D341Med (cell line): ENCODE measurements at places on chromosomes 5 and 9.

DNA sequence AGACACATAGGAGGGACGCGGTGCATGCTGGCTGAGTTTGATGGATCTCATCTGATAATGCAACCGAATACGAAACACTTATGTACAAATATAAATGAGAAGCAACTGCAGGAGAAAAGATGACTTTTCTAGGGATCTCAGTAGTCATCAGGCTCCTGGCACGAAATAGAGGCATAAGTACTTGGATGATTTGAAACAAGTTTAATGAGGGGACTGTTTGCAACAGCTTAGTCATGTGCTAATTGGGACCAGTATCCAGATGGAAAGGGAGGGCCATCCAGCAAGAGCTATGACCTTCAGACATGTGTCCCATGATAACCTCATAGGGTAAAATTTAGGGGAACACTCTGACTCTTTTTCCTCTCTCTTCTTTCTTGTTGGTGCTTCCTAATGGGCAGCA, 123.0 kb downstream of the EGFLAM start:
- DNase-seq, result no peak

DNA sequence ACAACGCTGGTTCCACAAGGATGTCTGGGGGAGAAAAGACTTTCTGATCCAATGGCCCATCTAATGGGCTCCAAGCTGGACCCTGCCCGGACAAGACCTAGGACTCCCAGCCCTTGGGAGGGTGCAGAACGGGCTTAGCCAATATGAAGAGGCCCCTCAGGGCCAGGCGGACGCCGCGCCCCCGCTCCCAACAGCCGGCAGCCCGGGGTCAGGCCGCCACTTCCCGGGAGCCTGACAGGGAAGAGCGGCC, 493 bp downstream of the P4HA2 start:
- no peak for DNase-seq

GRCh38 chr5:143771602-143772001, 40.4 kb upstream of the HMHB1 start:
- no peak for DNase-seq

- DNase-seq, result no peak
These were observed 31.5 kb downstream of the NIPAL4 start for GRCh38 chr5:157491471-157491995.

DNA sequence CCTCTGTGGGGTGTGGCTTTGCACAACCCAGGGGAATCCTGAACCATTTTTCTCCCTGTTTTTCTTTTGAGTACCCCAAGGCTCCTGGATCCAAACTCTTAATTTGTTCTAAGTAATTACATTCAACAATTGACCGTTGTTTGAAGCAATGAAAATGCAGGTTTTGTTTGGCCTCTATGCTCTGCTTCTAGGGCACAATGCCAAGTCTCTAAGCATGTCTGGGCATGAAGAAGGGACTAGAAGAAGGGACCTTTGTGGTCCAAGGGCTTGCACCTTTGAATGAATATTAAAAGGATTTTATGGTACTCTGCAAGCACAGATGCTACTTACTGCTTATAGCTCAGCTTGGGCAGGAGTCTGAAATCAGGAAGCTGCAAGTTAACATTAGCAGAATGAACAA, 6.6 kb upstream of the ENC1 start:
- DNase-seq, result no peak

- no peak for DNase-seq
These were observed 31.2 kb downstream of the FGF18 start for GRCh38 chr5:171450423-171451331.

DNA sequence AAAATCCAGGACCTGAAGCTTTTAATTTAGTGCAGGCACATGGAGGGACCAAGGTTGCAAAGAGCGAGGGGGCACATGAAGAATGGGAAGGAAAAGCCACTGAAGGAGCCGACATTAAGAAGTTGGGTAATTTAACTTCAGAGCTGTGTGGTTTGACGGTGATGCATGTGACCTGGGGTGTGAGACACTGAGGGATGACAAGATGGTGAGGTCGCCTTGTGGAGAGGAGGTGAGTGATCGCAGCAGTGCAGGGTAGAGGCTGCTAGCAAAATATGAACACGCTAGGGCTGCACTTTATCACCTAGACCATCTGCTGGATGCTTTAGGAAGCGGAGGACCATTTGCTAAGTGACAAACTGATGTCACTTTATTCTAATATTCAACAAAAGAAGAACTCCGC, 339.0 kb upstream of the KIF2A start:
- no peak for DNase-seq

- DNase-seq, result no peak
These were observed 775.4 kb downstream of the SEMA5A start for GRCh38 chr5:8770431-8770830.

- peak; percentile 50 for DNase-seq
These were observed 141.4 kb downstream of the CCDC192 start for GRCh38 chr5:127844581-127845021.

GRCh38 chr5:74766418-74766848, 484 bp downstream of the GFM2 start:
- peak; percentile 50 for DNase-seq

DNA sequence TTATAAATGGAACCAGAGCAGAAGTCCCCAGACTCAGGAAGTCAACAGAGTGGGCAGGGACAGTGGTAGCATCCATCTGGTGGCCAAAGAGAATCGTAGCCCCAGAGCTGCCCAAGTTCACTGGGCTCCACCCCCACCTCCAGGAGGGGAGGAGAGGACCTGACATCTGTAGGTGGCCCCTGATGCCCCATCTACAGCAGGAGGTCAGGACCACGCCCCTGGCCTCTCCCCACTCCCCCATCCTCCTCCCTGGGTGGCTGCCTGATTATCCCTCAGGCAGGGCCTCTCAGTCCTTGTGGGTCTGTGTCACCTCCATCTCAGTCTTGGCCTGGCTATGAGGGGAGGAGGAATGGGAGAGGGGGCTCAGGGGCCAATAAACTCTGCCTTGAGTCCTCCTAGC, 10.3 kb upstream of the URM1 start:
- DNase-seq, result no peak

DNA sequence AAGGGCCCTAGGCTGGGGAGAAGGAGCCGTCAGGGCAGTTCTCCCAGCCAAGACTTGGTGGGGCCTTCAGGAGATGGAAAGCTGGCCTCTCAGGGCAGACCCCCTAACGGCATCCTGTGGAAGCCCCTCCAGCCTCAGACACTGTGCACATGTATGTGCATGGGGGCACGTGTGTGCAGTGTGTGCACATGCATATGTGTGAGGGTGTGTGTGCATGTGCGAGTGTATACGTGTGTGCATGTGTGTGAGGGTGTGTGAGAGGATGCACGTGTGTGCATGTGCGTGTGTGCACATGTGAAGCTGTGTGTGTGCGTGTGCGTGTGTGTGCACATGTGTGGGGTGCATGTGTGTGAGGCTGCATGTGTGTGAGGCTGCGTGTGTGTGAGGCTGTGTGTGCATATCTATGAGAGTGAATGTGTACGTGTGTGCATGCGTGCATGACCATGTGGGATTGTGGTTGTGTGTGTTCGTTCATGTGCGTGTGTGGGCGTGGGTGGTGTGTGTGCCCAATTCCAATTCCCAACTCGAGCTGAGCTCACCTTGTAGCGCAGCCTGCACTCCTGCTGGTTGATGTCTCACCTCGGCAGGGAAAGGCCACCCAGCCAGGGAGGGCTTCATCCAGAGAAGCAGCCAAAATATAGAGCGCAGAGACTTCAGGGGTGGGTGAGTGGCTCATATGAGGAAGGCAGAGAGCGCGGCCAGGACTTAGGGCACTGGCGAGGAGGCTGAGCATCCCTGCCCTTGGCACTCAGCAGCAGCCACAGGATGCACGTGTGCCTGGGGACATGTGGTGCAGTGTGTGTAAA, 142.7 kb upstream of the PPP1R26 start:
- DNase-seq, result peak; percentile 12

- DNase-seq, result no peak
These were observed 17.5 kb downstream of the IL9 start for GRCh38 chr5:135878156-135878620.
